ENCODE measurements at places on chromosomes 5 and 9.

DNA sequence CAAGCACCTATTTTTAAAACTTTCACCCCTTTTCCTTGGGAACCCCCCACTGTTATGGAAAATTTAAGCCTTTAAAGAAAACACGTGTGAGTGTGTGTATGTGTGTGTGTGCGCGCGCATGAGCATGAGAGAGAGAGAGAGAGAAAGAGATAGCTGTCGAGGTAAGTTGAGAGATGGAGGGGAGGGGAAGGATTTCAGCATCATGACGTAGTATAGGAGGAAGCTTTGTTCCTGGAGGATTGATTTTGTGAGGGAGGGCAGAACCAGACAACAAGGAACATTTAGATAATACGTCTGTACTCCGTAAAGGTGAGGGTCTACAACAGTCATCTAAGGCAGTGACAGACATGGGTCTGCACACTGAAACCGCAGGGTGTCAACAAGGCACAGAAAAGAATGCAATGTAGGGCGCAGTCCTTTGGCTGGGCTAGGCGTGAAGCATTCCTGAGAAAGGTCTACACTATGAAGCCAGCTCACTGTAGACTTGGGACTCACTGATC lies 227.7 kb downstream of the SMARCA2 start:
- no peak for DNase-seq

DNA sequence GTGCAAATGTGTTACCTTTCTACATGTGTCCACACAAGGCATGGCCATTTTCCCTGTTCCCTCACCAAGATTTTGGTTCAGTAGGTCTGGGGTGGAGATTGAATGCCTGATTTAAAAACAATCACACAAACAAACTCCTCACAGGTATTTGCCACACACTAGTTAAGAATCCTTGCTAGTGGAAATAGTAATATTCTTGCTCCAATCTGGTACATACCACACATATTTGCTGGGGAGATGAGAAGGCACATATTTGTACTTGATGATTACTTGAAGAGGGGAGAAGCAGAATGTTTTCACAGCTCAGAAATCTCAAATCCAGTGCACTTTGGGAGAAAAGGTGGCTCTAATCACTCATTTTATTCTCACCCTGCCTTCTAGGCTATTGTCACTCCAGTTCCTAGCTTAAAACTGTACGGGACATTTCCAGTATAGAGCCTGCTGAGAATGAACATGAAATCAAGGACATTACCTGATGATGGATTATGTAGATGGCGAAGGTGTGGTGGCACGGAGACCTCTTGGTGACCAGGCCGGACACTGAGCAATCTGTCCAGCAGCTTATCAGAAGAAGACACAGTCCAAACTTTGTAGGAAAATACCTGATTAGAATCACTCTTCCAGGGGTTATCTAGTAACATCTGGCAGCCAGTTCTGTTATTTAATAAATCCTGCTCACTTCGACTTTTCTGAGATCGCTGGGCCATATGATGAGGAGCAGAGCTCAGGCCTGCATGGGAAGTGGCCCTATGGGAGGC lies 116.1 kb upstream of the IL6ST start:
- DNase-seq = no peak

DNA sequence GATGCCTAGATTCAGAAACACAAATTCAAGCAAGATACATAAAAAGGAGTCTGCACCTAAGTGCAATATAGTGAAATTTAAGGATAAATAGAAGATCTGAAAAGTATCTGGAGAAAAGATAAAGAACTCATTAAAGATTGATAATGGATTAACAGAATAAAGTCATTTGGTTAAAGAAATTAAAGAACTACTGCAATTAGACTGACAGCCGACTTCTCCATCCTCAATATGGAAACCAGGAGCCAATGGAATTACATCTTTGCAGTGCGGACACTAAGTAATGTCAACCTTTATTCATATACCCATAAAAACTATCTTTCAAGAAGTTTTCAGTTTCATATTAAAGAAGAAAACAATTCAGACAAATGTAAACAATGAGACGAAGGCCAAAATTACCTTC lies 81.0 kb downstream of the MRPL36 start:
- DNase-seq = no peak

- no peak for DNase-seq
These were observed 312.5 kb downstream of the NPR3 start for GRCh38 chr5:33023649-33024048.

DNA sequence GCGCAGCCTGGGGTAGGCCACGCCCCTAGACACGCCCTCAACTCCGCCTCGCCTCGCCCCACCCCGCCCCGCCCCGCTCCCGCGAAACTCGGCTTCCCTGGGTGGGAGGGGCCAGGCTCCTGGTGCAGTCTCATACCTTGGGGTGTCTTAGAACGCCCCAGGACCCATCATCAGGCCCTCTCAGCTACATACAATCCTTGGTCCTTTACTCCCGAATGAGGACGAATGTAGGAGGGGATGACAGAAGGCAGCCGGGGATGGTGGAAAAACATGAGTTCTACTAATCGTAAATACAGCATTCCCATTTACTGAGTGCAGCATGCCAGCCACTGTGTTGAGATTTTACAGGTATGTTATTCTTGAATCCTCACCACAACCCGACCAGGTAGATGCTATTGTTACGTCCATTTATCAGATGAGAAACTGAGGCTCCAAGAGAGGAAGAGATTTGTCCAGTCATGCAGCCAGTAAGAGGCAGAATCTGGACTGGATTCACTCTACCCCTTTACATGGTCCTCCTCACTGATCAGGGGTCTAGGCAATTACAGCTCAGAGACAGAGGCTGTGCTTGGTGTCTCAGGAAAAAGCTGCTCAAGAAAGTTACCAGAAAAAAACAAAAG lies 6.8 kb downstream of the SH2D3C start:
- no peak for DNase-seq

DNA sequence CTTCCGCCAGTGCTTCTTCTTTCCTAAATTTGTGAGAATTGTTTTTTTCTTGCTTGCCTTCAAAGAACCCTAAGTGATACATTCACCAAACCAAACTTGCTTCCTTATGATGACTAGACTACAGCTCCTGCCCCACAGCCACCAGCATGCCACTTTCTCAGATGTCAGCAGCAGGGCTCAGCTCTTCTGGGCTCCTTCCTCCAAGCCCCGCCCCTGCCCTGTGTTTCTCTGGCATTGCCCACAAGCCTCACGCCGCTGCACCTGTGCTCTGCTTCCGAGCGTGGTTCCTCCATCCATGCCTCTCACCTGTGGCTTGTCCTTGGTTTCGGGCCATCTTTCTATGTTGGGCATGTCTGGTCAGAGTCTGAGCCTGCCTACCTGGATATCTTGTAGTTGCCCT lies 10.6 kb downstream of the UNC5A start:
- no peak for DNase-seq

- no peak for DNase-seq
These were observed 27.7 kb downstream of the PTCD2 start for GRCh38 chr5:72347801-72348308.

GRCh38 chr9:114448706-114449105 lies 56.6 kb downstream of the WHRN start:
- no peak for DNase-seq

DNA sequence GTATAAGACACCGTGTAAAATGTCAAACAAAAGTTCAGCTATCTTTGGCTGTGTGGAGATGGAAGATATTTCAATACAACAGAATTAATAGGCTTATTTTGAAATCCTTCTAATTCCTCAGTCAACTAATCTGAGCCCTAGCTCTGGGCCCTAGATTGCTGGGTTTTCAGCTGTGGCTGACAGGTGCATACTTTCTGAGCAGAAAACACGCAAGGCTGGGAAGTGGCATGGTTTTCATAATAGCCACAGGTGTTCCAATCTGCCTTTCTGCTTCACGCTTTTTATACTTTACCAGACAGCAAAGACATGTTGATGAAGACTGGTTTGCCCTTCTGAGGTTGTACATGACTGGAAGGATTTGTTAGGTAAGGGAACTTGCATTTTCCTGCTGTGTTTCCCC lies 20.7 kb upstream of the XPA start:
- DNase-seq = no peak

DNA sequence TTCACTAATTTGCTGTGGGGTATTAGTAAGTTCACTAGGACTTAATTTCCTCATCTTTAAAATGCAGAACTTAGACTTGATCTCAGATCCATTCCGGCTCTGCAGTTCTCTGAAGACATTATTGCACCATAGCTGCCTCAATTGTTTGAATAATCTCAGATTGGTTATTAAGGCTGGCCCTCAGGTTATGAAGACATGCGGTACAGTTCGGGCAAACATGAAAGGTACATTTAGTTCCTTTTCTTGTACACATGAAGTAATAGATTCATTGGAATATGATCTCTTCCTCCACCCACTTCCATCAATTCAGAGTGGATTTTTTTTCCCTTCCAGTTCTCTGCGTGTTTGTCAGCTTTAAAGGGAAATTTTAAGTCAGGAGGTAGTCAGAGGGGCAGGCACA lies 28.0 kb downstream of the ATP6V0E1 start:
- no peak for DNase-seq

- no peak for DNase-seq
These were observed 203.5 kb upstream of the RGMB start for GRCh38 chr5:98570010-98570409.
